ENCODE measurements at places on chromosomes 1 and 21.

DNA sequence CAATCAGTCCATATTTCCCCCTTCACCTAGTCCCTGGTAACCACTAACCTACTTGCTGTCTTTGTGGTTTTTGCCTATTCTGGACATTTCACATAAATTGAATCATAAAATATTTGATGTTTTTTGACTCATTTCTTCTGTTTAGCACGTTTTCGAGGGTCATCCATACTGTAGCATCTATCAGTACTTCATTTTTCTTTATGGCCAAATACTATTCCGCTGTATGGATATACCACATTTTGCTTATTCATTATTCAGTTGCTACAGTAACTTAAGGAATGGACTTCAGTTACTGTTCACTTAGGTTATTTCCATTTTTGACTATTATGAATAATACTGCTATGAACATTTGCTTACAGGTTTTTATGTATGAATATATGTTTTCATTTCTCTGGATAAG lies 12.3 kb downstream of the PBX1 start:
- no peak for DNase-seq

GRCh38 chr1:184644771-184645170 lies 109.9 kb downstream of the EDEM3 start:
- no peak for DNase-seq

- DNase-seq, result no peak
Observed at GRCh38 chr1:208103597-208104513, 140.3 kb downstream of the PLXNA2 start.

GRCh38 chr1:101221945-101222429 lies 14.8 kb upstream of the S1PR1 start:
- DNase-seq, result no peak

GRCh38 chr1:248618878-248619277 lies 16.0 kb downstream of the OR2T11 start:
- peak; percentile 22 for DNase-seq

GRCh38 chr1:56755911-56756310 lies 63.3 kb downstream of the FYB2 start:
- no peak for DNase-seq

DNA sequence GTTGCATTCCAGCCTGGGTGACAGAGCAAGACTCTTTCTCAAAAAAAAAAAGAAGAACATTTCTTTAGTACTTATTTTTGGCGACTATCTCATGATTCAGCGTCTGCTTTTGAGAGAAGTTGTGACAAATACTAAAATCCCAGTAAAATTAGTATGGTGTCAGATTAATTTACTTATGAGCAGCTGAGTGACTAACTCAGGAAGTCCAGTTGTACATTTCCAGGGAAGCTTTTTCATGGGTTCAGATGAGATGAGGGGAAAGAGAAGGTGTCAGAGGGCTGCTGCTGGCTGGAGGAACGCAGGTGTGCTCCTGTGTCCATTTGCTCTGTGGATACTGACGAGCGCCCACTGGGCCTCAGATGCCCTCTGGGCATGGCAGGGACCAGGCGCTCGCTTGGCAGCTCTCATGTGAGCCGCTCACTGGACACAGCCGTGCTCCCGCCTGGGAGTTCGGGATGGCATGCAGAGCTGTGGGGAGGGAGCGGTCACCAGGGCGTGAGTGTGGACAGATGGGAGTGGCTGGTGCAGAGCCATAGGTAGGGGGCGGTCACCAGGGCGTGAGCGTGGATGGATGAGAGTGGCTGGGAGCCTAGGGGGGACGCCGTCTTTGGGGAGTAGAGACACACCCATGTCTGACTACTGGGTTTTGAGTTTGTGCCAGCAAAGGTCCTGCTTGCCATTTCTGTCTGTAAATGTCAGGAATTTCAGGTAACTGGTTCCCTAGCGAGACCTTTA lies 55.0 kb downstream of the ADARB1 start:
- no peak for DNase-seq

DNA sequence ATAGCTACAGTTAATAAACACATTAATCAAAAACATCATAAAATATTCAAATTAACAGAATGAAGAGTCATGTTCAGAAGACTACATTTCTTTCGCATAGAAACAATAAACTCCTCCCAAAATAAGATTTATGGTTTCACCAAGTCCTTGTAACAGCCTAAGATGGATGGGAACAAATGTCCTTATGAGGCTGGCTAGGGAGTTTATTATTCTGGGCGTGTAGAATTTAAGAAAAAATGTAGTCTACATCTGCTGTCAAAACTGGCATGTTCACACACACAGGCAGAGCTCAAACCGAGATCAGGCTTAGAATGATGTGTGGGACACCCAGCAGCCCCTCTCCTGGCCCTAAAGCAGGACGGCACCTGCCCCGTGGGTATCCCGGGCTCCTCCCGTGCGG lies 101.1 kb downstream of the NPHP4 start:
- DNase-seq, result no peak

GRCh38 chr1:61198554-61198953 lies 116.2 kb downstream of the NFIA start:
- DNase-seq, result no peak

- DNase-seq, result no peak
Observed at GRCh38 chr1:196209983-196210382, 398.3 kb downstream of the KCNT2 start.

GRCh38 chr21:16198546-16198945 lies 468.8 kb downstream of the USP25 start:
- DNase-seq, result no peak

- DNase-seq, result no peak
Observed at GRCh38 chr1:160538985-160539651, 16.1 kb upstream of the SLAMF6 start.

- no peak for DNase-seq
Observed at GRCh38 chr21:30829659-30830058, at the start of gene KRTAP7-1. TSS of gene KRTAP7-1 (minus strand) at chr21:30829759. CDS start at chr21:30829698, 61 bp downstream.

DNA sequence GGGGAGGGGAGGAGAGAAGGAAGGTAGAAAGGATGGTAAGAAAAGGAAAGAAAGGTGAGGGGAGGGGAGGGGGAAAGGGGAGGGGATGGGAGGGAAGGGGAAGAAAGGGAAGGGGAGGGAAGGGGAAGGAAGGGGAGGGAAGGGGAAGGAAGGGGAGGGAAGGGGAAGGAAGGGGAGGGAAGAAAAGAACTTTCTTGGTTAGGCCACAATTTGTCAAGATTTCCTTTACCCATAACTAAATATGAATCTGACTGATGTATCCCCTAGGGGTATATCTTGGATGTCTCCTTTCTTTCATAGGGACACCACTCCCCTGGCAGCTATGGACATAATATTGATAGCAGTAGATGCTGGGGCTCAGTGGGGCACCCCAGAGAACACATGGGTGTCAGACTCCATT lies 54.4 kb upstream of the PRELP start:
- no peak for DNase-seq

DNA sequence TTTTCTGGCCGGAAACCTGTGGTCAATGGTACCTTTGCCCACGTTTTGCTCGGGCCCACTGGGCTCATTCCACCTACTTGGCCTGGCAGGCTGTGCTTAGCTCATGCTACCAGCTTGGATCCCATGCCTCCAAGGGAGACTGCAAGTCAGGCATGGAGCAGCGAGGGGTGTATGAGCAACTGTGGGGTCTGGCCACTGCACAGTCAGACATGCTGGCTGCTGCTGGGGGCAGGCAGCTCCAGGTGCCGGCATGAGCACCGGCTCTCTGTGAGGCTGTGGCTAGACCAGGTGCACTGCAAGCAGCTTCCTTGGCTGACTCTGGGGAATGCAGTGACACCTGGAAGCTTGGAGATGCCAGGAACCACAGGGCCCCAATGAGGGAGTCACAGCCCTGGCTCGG lies 161.1 kb upstream of the DUSP10 start:
- DNase-seq, result no peak

GRCh38 chr1:47186267-47187185 lies 3.3 kb downstream of the PDZK1IP1 start:
- DNase-seq, result no peak

DNA sequence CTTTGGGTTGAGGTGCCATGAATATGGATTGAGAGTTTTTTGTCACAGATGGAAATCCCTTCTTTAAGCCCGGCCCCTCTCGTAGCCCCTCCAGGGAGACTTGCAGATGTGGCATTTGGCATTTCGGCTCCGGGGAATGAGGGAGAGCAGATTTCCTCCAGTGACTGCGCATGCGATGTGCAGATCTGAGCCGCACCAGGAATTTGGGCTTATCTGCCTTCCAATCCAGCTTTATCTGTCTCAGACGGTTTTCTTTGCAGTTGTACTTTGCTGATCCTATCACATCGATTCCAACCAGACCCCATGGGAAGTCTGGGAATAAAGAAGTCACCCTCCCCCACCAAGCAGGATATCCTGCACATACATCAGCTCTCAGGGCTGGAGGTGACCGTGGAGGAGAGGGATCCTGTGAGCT lies 11.7 kb downstream of the KIF26B start:
- DNase-seq, result no peak

DNA sequence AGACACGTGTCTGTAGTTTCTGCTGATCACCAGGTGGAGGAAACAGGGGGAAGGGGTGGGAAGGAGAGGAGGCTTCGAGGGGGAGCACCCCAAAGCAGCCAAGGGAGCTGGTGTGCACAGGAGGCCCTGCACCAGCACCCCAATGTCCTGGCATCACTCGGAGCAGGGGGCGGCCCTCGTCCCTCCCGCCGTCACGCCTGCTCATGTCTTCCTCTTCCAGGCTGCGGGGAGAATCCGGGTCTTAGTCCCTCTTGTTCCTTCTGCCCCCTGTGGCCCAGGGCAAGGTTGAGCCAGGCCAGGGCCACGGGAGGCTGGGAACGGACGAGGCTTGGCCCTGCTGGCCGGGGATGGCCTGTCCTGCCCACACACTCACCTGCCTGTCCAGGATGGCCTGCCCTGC lies 21.4 kb upstream of the ARHGEF16 start:
- DNase-seq, result no peak

- DNase-seq, result no peak
Observed at GRCh38 chr1:109011335-109011734, 30.6 kb downstream of the WDR47 start.

Data from activated effector memory CD4-positive, alpha-beta T cell treated with Interleukin-2 at 50 U/mL for 16 hours (primary cell).